NCI-H524 treated with DMSO at 0.1 percent for 48 hours (cell line): ENCODE measurements at places on chromosomes 13 and 19.

- no peak for DNase-seq
These were observed 94.9 kb downstream of the FAM216B start for GRCh38 chr13:42876270-42876714.

GRCh38 chr19:18846862-18847548, 15.2 kb downstream of the UPF1 start:
- DNase-seq: no peak

DNA sequence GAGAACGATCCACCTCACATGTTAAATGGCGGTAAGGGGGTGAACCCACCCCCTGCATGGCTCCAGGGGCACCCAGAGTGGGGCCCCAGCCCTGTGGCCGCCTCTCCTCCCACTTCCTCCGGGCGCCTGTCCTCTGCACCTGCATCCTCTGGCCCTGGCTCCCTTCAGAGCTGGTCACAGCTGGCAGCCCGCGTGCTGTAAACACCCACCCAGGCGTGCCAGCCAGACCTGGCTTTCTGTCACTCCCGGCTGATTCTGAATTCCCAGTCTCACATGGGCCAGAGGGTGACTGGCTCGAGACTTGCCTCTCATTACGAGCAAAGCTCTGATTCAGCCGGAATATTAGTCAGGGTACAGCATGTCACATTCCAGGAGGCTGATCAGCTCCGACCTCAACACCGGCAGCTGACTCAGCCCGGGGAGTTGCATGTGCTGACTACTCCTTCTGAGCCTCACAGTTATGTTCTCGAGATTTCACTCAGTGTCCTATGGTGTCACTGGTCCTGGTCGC, 75.1 kb downstream of the GNG7 start:
- DNase-seq: no peak

DNA sequence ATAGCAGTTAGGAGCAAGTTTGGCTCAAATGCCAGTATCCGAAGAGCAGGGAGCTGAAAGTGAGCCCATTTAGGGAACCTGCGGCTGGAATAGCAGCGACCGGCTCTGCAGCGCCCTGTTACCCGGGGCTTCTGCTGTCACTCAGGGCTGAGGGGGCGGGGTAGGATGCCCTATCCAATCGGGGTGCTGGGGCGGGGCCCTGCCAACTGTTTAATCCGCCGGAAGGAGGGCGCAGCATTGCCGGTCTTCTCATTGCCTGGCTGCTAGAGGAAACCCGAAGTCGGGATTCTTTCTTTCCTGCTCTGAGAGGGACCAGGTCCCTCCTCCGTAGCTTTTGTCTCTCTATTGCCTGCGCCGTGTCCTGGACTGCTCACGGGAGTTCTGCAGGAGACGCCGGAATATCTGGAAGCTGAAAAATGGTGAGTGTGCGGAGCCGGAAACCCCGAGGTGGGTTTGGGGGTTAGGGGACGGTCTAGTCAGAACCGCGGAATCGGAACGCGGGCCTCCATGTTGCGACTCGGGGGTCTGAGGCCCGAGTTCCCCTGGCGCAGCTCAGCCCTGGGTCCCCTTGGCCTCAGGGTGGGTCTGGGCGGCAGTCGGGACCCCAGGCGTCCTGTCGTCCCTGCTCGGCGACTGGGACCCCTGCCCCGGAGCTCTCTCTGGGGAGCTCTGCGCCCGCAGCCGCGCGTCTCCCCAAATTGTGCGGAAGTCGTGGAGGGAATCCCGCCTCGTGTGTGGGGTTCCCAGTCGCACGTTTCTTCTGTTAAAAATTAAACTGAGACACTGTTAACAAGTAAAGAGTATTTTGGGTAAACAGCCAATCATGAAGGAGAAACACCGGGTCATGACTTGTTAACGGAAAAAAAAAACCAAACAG, 22.8 kb downstream of the ZNF763 start:
- peak; percentile 60 for DNase-seq

- no peak for DNase-seq
These were observed 113.5 kb downstream of the MYO16 start for GRCh38 chr13:108742701-108743451.

GRCh38 chr19:45211751-45212381, 33.3 kb downstream of the BLOC1S3 start:
- no peak for DNase-seq

DNA sequence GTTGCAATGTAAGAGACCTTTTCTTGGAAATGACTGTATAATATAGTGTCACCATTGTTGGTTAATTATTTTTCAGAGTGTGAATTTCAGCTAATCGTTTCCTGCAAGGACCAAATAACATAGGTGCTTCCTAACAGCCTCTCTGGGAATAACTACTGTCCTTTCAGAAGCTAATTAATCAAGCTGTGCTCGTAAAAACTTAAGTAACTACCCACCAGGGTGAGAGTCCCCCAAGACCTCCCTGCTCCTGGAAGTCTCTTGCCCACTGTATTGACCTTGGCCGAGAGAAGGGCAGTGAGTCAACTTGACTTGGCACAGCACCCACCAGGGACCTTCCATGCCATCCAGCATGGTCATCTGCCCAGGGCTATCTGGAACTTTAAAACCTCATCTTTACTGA, 50.3 kb downstream of the UQCRFS1 start:
- no peak for DNase-seq

DNA sequence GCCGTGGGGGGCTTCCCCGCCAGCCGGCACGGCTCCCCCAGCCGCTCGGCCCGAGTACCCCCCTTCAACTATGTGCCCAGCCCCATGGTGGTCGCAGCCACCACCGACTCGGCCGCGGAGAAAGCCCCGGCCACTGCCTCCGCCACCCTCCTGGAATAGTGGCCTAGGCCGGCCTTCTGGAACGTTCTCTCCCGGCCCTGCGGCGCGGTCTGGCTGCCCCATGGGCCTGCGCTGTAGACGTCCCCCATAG, 9.0 kb downstream of the C19orf25 start:
- no peak for DNase-seq

DNA sequence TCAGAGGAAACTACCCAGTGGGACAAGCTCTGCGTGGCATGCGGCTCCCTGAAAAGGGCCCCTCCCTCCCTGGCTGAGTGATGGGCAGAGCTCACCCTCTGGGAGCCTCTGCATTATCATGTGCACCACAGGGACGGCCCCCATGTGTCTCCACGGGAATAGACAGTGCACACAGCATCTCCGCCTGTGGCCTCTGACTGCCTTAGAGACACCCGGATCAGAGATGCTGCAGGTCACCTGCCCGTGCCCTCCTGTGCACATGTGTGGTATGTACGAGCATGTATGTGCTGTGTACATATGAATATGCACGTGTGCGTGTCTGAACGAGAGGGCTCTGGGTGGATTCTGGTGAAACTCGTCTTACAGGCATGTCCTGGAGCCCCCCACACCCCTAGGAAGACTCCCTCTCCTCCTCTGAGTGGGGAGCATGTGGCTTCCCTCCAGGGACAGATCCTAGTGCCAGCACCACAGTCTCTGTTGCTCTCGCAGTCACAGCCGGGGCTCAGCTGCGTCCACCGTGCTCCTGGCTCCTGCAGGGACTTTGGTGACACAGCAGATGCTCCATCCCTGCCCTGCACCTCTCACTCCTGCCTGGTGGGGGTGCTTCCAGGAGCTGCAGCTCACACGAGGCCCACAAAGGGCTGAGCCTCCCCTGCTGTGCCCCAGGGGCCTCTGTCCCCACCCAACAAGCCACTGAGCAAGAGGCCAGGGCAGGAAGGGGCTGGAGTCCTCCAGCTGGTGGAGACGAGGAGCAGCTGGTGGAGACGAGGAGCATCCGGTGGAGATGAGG, 19.6 kb downstream of the C13orf46 start:
- DNase-seq: no peak

DNA sequence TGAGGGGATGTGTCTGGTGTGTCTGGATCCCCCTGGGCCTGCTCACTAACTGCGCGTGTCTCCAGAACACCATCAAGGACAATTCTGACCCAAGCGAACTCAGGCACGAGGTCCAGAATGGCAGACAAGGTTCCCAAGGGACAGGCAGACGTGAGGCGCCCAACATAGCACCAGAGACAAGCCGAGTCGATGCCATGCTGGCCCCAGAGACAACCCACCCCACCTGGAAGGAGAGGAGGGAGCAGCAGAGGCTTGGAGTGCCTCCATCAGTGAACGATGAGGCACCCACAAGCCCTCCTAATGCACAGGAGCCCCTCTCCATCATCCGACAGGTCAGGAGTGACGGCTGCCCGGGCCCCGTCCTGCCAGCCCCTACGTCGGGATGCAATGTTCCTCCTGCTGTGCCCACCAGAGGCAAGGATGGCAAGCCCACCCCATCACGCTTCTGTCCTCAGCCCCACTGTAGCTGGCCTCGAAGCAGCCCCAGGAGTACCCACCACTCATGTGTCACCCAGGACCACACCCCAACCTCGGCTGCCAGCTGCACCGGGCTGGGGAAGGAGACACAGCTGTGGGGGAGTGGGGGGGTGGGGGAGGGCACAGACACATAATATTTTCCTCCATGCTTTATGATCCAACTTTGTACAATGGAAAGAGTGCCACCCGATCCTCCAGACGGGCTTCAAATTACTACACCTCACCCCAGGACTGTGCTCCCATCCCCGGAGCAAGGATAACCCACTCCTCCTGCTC, 11.8 kb downstream of the AP3D1 start:
- DNase-seq: no peak

DNA sequence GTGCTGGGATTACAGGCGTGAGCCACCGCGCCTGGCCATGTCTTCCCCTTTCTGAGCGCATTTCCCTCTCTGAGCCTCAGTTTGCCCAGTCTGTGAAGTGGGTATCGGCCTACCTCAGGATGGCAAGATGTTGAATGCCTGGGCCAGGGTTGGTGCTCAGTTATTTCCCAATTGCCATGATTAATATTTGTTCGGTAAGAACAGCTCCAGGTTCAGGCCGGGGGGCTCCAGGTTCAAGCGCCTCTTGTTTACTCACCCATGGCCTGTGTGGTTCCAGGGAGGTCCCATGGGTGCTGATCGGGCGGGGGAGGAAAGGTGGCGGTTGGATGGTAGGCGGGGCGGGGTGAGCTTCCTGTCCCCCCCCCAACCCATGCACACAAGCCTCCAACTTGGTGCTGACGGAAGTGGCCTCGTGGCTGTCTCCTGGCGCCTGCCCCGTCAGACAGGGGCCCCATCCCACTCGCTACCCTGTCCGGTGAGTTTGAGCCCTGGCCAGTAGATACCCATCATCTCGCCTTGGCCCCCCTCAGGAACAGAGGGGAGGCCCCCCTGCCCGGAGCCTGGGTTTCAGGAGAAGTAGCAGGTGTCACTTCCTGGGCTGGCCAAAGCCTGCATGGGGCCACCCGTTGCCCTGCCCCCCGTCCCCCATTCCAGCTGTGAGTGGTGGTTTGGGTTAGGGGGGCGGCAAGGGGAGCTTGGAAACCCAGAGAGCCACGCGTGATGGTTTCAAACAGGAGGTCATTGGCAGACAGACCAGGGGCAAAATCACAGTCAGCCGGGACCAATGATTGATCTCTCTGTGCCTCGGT, at the start of gene FCHO1:
Gene FCHO1, plus strand, starts transcription at position 375 of the 809 bp plus-strand sequence. CDS start 3,688 bp downstream, outside the sequence.
- no peak for DNase-seq

- no peak for DNase-seq
These were observed 911.0 kb downstream of the PCDH17 start for GRCh38 chr13:58542530-58542929.

- no peak for DNase-seq
These were observed 115.4 kb upstream of the TMTC4 start for GRCh38 chr13:100789968-100790367.

DNA sequence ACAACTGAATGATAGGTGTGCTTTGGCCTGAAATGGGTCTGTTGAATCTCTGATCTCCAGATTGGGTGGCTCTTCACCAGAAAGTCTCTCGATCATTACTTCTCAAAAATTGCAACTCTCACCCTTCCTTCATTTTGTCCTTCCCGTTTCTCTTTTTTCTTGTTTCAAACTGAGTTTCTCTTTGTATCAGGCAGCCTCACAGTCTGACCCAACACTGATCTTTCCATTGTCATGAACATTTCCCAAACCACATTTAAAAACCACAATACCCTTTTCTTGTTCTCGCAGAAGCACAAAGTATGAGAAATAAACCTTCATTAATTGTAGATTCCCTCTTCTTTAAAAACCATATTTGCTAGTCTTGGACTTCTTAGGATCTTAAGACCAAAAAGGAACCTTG, 33.6 kb upstream of the HMGB1 start:
- no peak for DNase-seq

- DNase-seq: no peak
These were observed 106.5 kb downstream of the LHFPL6 start for GRCh38 chr13:39496506-39496905.

DNA sequence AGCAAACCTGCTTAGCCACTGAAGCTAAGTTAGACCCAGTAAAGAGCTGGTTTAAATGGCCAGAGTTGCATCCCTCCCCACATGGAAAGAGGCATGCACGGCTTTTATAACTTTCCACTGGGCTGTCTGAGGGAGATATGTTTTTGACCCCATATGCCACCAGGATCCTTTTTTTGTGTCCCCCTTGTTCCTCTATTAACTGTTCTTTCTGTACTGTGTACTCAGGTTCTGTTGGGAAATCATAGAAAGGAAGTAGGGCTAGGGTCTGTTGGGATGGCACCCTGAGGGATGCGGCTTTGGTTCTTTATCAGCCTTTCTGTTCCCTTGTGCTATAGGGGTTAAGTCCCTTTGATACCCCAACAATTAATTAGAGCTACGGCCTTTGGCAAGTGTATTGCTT, 12.2 kb upstream of the TM9SF2 start:
- DNase-seq: no peak
